ENCODE measurements at places on chromosomes 16 and 17.

GRCh38 chr17:82148997-82149396 is 51.0 kb upstream of the FASN start:
- no peak for DNase-seq

DNA sequence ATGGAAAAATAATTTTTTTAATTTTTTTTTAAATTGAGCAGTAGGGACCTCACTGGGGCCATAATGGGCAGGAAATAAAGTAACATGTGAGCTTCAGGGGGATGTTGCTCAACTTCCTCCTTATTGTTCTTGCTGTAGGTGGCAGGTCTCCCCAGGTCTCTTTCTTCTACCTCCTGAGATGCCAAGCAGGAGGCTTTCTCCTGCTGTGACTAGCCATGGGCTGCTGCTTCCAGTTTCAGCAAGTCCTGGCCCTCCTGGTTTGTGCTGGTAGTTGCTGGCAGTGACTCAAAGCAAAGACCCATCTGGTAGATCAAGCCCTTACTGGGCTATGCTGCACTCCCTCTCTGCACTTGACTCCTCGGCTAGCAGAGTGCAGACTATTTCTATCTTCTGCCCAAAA is 2.3 kb downstream of the DPEP2NB start:
- DNase-seq: no peak

DNA sequence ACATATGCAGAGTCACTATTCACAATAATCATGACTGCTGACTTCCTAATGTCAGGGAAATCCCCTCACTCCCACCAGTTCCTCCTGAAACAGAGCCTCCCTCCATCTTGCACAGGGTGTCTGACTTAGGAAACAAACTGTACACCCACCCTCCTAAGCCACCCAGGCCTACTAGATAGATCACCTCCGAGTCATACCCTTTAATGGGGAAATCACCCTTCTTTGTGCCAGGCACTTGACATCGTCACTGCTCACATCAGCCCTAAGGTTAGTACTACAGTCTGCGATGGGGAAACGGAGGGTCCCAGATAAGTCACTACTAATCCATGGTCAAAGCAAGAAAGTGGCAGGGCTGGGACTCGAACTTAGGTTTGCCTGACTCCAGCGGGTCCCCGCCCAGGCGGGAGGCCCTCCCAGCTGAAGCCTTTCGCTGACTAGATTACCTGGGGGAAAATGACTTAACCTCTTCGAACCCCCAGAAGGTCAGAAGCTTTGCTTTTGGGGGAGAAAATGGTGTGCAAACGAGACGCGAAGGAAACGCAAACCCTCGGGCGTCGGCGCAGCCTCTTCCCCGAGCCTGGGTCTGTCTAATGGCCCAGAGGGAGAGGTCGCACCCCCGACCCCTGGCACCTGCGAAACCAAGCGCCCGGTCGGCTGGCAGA is 3.4 kb upstream of the MLLT6 start:
- DNase-seq: no peak

DNA sequence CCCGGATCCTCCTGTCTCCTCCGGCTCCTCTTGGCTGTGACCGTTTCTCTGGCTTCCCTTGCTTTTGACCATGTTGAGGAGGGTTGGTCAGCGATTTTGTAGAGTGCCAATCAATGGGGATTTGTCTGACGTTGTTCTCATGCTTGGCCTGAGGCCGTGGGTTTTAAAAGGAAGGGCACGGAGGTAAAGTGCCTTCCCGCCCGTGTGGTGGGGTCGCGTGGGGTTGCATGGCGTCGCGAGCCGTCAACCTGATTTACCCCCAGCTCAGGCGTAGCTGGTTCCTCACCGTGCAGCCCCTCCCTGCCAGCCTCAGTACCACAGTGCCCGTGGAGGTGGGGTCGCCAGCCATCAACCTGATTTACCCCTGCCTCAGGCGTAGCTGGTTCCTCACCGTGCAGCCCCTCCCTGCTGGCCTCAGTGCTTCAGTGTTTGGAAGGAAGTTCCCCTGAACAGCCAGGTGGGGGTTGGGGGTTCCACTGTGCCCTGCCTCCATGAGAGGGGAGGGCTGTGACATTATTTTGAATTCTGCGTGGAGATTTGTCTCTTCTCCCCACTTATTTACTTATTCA is 5.0 kb downstream of the TPSAB1 start:
- DNase-seq: no peak

- no peak for DNase-seq
Measured at GRCh38 chr16:20879175-20880040, 20.8 kb downstream of the DCUN1D3 start.

GRCh38 chr17:3983606-3984484 is 19.6 kb upstream of the ATP2A3 start:
- no peak for DNase-seq

DNA sequence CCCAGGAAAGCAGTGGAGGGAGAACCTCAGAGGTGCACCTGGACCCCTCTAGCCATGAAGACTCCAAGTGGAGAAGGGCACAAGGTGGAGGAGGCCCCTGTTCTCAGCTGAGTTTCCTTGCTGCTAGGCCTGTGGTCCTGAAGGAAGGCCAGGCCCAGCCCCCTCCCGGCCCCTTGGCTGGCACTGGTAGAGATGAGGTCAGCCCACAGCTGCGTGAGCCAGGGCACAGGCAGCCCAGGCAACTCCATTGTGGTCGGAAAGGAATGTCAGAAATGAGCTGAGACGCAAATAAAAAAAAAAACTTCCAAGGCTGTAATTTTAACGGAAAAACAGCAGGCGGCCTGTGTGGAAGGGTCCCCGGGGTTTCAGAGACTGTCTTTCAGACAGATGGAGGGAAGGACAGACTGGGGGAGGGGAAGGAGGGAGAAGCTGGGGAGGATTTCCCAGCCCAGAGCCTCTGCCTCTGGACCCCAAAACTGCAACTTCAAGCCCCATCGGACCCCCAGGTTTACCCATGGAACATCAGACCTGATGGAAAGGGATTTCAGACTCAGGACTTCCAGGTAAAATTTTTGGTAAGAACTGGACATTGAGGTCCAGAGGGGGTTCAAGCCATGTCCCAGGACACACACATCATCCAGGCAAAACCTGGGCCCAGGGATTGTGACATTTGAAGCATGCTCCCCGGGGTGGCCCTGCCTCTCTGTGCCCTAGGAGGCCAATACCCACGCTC is 25.6 kb upstream of the MRPS23 start:
- DNase-seq: peak; percentile 90

DNA sequence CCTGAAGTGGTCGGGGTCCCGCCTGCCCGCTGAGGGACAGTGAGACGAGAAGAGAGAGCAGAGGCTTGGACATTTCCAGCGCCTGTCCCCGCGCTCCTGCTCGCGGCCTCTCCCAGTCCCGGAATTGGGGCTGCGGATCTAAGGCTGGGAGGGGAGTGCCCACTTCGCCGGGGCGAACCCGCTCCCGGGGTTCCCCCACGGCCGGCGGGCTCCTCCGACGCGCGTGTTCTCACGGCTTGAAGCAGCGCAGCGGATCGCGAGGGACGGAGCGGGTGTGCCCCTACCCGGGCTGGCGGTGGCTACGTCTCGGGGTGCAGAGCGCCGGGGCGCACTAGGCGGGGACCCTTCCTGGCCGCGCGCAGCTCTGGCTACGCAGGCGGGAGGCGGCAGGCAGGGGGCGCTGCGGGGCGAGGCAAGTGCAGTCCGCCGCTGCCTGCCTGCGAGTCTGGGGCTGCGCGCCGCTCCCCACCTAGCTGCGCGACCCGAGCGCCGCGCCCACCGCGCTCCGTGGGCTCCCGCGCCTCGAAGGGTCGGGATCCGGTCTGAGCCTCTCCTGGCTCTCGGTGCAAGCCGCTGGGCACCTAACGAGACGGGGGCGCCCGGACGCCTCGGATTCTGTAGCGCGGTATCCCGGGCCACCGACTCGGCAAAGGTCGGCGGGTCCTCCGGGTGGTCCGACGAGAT is 1.2 kb downstream of the NGFR start:
- DNase-seq: no peak

GRCh38 chr17:7029096-7029495 is 6.2 kb downstream of the BCL6B start:
- no peak for DNase-seq

- no peak for DNase-seq
Measured at GRCh38 chr16:28923652-28924398, 1.2 kb downstream of the RABEP2 start.

DNA sequence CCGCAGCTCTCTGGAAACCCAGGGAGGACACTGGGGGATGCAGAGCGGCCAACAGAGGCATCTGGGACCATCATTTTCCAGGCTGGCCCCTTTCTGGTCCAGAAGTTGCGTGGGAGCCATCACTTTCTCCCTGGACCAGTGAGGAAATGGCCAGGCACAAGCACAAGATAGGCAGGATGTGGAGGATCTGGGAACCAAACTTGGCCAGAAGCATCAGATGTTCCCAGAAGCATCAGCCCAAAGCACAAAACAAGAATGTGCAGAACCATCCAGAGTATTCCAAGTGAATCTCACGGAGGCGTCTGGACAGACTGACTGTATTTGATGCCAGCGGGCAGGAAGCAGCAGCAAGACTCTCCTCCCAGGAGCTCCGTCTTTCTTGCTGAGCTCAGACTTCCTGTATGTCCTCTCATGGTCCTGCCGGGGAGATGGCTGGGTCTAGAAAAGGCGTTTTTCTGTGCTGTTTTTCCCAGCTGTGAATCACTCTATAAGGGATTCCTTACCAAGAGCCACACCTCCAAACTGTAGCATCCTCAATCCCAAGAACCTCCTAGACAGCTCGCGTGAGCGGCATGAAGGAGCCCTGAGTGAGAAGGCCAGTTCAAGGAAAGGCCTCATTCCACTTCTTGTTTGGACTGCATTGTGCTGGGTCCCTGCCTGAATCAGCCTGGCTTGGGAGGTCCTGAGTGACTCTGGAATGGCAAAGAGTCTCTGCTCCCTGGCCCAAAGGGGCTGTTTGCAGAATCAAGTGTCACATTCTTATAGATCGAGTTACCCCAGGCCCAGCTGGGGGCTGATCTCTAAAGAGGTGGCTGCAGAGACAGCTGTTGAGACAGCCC is 49.5 kb upstream of the MTSS2 start:
- peak; percentile 84 for DNase-seq

- DNase-seq: no peak
Measured at GRCh38 chr16:83603723-83604570, 203.8 kb upstream of the HSBP1 start.

GRCh38 chr16:8923199-8923598 is 40.5 kb downstream of the USP7 start:
- no peak for DNase-seq

DNA sequence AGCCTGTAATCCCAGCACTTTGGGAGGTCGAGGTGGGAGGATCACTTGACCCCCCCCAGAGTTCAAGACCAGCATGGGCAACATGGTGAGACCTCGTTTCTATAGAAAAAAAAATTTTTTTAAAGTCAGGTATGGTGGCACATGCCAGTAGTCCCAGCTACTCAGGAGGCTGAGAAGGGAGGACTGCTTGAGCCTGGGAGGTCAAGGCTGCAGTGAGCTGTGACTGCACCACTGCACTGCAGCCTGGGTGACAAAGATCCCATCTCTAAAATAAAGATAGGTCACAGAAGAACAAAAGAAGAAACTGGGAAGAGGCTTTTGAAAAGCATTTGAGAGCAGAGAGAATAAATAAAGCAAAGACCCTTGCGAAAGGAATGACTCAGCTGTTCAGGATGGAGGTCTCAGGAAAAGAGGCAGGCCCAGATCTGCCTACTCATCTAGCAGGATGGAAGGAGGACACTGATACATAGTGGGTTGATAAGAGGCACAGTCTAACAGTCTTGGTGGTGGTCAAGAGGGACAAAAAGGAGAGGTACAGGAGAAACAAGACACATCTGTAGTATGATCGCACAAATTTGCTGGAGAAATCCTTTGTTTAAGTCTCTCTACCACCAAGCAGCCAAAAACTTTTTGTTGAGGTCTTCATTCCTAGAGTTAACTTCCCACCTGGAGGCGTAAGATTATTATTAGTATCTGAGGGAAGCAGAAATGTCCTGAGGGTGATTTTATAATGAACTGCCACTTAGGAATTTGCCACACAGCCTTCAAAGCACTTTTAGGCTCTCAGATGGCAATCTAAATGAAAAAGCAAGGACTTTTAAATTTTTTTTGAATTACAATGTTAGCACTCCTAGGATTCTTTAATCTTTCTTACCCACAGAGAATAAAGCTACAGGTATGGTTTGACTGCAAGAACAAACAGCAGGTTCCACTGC is 17.6 kb downstream of the ZSWIM7 start:
- DNase-seq: no peak

DNA sequence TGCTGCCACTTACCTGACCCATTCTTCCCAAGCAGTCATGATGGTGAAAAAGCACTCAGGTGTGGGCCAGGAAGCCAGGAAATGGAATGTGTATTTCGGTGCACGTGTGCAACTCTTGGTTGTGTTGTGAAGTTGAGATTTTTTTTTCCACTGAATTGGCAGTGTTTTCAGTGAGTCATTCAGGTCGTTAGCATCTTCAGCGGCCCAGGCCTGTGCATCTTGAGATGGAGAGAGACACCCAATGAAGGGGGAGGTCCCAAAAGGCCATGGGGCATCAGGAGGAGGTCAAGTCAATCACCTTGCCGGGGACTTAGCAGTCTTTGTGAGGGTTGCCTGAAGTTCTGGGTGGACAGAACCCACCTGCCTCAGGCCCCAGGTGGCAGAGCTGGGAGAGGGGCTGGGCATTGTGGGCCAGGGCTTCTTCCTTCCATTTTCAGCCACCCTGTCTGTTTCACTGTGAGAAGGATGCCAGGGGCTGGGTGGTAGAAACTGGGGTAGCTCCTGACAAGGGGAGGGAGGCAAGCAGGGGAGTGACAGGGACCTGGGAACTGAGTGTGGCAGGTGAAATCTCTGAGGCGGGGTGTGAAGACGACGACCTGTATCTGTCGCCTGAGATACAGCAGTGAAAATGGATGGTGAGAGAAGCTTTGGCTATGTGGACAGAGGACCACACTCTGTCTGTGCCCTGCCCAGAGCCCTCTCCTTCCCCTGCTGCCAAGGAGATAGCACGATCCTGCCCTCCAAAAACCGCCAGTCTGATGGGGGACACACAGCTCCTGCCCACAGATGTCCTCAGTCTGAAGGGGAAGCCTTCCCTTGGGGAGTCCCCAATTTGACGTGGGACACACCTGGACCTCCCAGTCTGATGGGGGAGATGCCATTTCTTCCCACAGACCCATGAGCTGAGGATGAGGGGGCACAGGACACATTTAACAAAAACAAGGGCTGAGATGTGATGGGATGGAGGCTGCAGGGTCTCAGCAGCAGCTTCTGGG is 11.9 kb downstream of the TBKBP1 start:
- DNase-seq: no peak

GRCh38 chr17:41919840-41920579 is 1.3 kb upstream of the ACLY start:
- DNase-seq: no peak

DNA sequence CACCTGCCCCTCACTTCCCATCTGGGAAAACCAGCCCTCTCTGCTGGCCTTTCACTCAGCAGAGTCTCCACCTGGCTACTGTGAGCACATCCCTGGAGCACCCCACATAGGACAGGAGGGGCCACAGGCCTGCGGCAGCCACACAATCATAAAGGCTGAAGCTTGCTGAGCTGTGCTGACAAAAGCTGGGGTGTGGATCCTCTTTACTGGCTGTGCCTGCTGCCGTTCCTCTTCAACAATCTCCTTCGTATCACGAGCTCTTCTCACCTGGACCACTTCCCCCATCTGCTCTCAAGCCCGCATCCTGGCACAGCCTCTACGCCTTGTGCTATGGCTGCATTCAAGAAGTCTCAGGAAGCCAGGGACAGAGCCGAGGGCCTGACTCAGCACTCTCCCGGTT is 86.1 kb downstream of the ZNF778 start:
- no peak for DNase-seq
